Endodermal cell (in vitro differentiated cells): ENCODE measurements at places on chromosomes 1 and 21. TPM values are rescaled to one million over a fixed set of nuclear protein-coding genes. Genes with fewer than 3 reads are reported as not detected.

DNA sequence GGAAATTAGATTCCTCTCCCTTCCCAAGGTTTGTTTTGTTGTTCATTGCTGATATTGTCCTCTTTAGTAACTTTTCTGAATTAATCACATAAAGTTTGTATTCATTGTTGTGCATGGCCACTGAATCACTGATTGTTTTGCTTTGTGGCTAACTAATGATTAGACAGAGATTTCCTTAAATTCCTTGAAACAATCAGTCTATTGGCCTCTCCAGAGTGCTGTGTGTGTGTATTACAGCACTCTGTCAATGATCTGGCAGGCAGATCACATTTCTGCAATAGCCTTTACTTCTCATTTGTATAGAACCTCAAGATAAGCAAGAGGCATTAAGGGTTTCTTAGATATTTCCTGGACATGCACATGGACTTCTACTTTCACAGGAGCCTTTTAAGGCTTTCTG is 78.6 kb downstream of the DUSP10 start:
- H3K4me3 ChIP-seq, result no peak overlapping the region
- H3K36me3 ChIP-seq, result no peaks in the 10 kb centered on the region
- H3K27ac ChIP-seq, result no peak overlapping the region
- H3K4me1 ChIP-seq, result no peaks in the 10 kb centered on the region
- no peak for DNase-seq

OR10J1 gene
- total RNA-seq, result not detected in 2 replicates

- peaks cover 16% of the 10 kb centered on the region for H3K36me3 ChIP-seq
- H3K4me1 ChIP-seq, result peaks cover 3% of the 10 kb centered on the region
- no peaks in the 10 kb centered on the region for H3K27me3 ChIP-seq
- DNase-seq, result peak; percentile 91
Measured at GRCh38 chr1:6519935-6520671, 28.6 kb upstream of the PLEKHG5 start.

DNA sequence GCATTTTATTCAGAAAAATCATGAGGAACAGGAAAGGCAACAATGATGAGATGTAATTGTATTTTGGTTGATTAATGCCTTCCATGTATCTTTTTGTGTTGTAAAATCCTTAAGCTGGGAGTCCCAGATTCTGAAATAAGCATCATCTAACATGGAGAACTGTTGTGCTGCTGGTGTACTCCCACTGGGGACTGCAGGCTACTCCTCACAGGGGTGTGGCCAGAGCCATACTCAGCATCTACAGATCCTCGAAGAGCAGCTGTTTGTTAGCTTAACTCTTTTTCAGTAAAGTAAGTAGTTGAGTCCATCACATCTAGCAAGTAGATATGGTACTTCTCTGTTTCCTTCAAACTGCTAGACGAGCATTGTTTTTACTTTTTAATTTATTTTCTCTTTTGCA is 358.0 kb downstream of the BRINP3 start:
- no peaks in the 10 kb centered on the region for H3K36me3 ChIP-seq
- H3K27ac ChIP-seq, result no peak overlapping the region
- no peak overlapping the region for H3K4me3 ChIP-seq
- H3K4me1 ChIP-seq, result no peaks in the 10 kb centered on the region
- H3K27me3 ChIP-seq, result no peaks in the 10 kb centered on the region
- no peak for DNase-seq

MPZ gene
- 1.7 and 2.0 TPM in 2 replicates for total RNA-seq

GRCh38 chr1:115506924-115507589 is 134.7 kb upstream of the VANGL1 start:
- peaks cover 4% of the 10 kb centered on the region for H3K4me1 ChIP-seq
- H3K27me3 ChIP-seq, result no peaks in the 10 kb centered on the region
- no peaks in the 10 kb centered on the region for H3K36me3 ChIP-seq
- peak; percentile 78 for DNase-seq

- no peak overlapping the region for H3K4me3 ChIP-seq
- H3K36me3 ChIP-seq, result no peaks in the 10 kb centered on the region
- no peak overlapping the region for H3K27ac ChIP-seq
- H3K27me3 ChIP-seq, result no peaks in the 10 kb centered on the region
- no peaks in the 10 kb centered on the region for H3K4me1 ChIP-seq
Measured at GRCh38 chr1:188769936-188770335, 1707.7 kb downstream of the BRINP3 start.

DNA sequence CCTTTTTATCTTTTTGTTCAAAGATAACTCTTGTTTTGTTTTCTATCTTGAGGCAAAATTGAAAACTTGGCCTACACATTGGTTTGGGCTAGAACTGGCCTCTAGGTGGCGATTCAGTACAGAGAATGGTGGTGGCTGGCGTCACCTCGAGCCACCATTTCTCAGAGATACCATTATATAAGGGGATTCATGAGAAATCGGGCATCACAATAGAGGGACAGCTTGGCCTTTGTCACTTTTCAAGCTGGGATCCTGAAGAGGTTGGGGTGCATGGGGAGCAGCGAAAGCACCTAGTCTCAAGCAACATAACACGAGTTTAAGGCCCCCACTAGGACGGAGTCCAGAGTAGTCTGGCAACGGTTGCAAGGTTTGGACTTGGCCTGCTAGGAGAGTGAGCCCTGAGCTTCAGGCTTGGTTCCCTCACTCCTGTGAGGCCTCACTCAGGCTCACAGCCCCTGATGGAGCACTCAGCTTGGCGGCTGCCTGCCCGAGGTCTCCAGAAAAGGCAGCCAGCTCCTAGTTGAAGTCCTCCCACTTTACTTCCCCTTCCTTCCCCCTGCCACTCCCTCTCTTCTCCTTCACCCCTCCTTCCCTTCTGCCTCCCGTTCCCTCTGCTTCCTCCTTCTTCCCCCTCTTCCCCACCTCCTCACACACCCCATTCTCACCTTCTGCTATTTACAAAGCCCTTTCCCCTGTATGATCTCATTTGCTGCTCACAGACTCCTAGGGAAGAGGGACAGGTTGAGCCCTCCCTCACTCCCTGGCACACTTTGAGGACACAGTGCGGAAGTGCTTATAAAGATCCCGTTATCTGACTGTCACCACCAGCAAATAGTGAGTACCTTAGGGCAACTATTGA is 67.8 kb downstream of the LRIG2 start:
- H3K36me3 ChIP-seq, result no peaks in the 10 kb centered on the region
- peak; percentile 89 for DNase-seq
- no peak overlapping the region for H3K4me3 ChIP-seq
- H3K27me3 ChIP-seq, result no peaks in the 10 kb centered on the region
- H3K4me1 ChIP-seq, result no peaks in the 10 kb centered on the region
- H3K27ac ChIP-seq, result no peak overlapping the region

BPNT1 gene
- 13.1 and 13.7 TPM in 2 replicates for total RNA-seq

GRCh38 chr21:38356883-38357625 is 100.3 kb downstream of the KCNJ15 start:
- no peaks in the 10 kb centered on the region for H3K36me3 ChIP-seq
- peak; percentile 78 for DNase-seq
- peaks cover 2% of the 10 kb centered on the region for H3K4me1 ChIP-seq
- no peak overlapping the region for H3K4me3 ChIP-seq
- no peak overlapping the region for H3K27ac ChIP-seq
- H3K27me3 ChIP-seq, result no peaks in the 10 kb centered on the region

- no peak overlapping the region for H3K27ac ChIP-seq
- H3K27me3 ChIP-seq, result peaks cover 61% of the 10 kb centered on the region
- H3K4me3 ChIP-seq, result no peak overlapping the region
- no peaks in the 10 kb centered on the region for H3K36me3 ChIP-seq
Measured at GRCh38 chr1:161730050-161730564, 8.8 kb downstream of the FCRLB start.

DNA sequence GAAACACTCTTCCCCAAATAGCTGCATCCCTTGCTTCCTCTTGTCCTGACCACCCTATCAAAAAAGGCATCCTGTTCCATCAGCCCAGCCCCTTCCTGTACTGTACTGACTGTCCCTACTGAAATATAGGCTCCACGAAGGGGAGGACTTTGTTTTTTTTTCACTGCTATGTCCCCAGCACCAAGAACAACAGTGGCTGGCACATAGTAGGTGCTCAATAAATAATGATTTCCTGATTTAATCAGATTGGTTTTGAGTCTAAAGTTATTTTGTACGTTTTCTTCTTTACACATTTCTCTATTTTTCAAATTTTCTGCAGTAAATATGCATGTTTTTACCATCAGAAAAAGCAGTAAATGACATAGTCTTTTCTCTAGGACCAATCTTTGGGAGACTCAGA is 73.9 kb downstream of the CD58 start:
- no peaks in the 10 kb centered on the region for H3K36me3 ChIP-seq
- no peaks in the 10 kb centered on the region for H3K27me3 ChIP-seq
- H3K27ac ChIP-seq, result no peak overlapping the region
- H3K4me1 ChIP-seq, result peaks cover 3% of the 10 kb centered on the region
- DNase-seq, result no peak

DNA sequence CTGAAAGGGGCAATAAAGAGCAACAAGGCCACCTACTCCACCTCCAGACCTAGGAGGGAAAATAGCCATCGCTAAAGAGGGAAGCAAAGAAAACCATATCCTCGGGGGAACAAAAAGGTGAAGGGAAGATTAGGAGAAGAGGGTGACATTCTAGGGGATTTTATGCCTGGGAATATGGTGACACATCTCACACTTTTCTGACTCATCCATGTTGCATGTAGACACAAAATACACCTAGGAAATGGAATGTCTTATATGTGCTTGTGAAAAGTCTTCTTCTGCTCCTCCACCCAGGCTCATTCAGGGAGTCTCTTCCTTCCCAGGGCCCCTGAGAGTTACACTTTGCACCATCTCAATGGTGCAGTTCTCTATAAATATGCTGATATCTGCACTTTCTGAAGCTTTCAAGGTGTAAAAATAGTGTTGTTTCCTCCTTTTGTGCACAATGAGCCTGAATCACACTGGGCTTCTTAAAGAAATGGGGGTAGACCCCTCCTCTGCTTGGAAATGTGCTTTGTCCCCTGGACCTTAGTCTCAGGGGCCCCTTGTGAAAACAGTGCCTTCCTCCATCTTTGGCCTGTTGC is 195.9 kb downstream of the CYYR1 start:
- DNase-seq, result no peak
- H3K36me3 ChIP-seq, result no peaks in the 10 kb centered on the region
- H3K4me3 ChIP-seq, result no peak overlapping the region
- no peaks in the 10 kb centered on the region for H3K27me3 ChIP-seq
- H3K4me1 ChIP-seq, result no peaks in the 10 kb centered on the region

DNA sequence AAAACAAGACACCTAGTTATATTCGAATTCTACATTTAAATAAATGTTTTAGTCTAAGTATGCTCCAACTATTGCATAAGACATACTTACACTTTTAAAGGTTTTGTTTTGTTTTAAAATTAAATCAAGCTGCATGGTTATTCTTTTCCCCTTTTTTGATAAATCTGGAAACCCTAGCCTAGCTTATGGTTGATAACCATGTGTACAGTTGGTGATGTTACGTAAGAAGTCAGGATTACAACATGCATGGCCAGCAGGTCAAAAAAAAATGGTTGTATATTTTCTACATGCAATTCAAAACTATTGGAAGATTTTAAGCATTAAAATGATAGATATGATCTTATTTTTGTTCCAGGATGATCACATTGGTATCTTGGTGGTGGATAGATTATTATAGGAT is 1600.6 kb downstream of the PLA2G4A start:
- H3K4me3 ChIP-seq, result no peak overlapping the region
- no peaks in the 10 kb centered on the region for H3K27me3 ChIP-seq
- H3K36me3 ChIP-seq, result no peaks in the 10 kb centered on the region
- H3K27ac ChIP-seq, result no peak overlapping the region

GRCh38 chr1:181077576-181078242 is 10.8 kb upstream of the IER5 start:
- no peaks in the 10 kb centered on the region for H3K36me3 ChIP-seq
- H3K4me3 ChIP-seq, result no peak overlapping the region
- H3K4me1 ChIP-seq, result peaks cover 4% of the 10 kb centered on the region
- no peak for DNase-seq

GRCh38 chr1:33988161-33988560 is 124.3 kb downstream of the HMGB4 start:
- no peaks in the 10 kb centered on the region for H3K36me3 ChIP-seq
- H3K27ac ChIP-seq, result no peak overlapping the region
- H3K4me1 ChIP-seq, result no peaks in the 10 kb centered on the region

DNA sequence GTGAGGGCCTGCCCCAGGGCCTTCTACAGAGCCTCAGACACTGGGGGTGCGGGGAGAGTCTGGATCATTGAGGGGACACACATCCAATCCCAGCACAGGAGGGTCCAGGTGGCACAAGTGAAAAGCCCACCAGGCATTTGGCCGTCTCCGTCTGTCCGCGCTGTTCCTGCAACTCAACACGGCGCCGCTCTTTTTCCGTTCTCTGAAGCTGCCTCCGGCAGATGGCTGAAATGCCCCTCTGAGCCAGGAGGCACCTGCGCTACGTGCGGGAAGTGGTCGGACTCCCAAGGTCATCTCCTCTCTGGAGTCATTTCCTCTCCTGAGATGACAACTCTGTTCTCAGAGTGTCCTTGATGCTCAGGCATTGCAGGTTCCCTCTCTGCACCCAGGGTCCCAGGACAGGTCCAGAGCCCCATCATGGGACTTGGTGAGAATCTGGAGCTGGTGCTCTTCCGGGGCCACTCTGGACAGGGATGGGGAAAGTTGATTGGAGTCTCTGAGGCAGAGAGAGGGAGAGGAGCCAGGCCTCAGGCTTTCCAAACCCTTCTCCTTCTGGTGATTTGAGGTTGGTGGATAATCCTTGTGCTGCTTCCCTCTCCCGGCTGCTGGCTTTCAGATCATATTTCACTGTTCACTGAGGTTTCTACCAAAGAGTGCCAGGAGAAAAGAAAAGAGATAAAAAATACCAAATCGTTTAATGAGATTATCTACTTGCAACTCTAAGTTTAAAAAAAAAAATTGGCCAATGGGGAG is 14.0 kb upstream of the MIXL1 start:
- peaks cover 24% of the 10 kb centered on the region for H3K4me1 ChIP-seq
- peak; percentile 56 for DNase-seq
- no peak overlapping the region for H3K27ac ChIP-seq
- H3K27me3 ChIP-seq, result no peaks in the 10 kb centered on the region

GRCh38 chr21:36535618-36536241 is 55.8 kb upstream of the CLDN14 start:
- no peak for DNase-seq
- no peak overlapping the region for H3K4me3 ChIP-seq
- no peaks in the 10 kb centered on the region for H3K36me3 ChIP-seq
- H3K4me1 ChIP-seq, result no peaks in the 10 kb centered on the region
- no peaks in the 10 kb centered on the region for H3K27me3 ChIP-seq

RWDD3 gene
- 31.3 and 35.5 TPM in 2 replicates for total RNA-seq

DNA sequence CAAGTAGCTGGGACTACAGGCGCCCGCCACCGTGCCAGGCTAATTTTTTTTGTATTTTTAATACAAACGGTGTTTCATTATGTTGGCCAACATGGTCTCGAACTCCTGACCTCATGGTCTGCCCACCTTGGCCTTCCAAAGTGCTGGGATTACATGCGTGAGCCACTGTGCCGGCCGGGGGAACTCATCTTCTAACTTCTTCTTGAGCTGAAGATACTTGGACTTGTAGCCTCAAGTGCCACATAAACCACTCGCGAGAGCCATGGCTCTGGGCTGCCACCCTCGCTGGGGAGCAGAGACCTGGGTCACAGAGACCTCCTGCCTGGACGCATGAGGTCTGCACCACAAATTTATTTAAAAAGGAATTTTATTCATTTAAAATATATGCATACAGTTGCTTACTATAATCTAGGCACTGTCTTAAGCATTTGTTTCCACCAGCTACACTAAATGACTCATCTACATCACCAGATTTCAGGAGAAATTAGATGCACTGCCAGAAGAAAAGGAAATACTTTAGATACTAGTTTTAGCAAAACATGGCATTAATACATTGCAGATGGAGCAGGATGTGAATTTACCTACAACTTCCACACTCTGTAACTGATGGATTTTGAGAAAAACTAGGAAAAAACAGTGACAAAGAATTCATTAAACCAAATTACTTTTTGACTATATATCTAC is 29.9 kb upstream of the PUM1 start:
- no peak overlapping the region for H3K4me3 ChIP-seq
- no peak for DNase-seq
- H3K36me3 ChIP-seq, result no peaks in the 10 kb centered on the region
- H3K4me1 ChIP-seq, result no peaks in the 10 kb centered on the region
